ENCODE measurements at places on chromosomes 5 and 9.

DNA sequence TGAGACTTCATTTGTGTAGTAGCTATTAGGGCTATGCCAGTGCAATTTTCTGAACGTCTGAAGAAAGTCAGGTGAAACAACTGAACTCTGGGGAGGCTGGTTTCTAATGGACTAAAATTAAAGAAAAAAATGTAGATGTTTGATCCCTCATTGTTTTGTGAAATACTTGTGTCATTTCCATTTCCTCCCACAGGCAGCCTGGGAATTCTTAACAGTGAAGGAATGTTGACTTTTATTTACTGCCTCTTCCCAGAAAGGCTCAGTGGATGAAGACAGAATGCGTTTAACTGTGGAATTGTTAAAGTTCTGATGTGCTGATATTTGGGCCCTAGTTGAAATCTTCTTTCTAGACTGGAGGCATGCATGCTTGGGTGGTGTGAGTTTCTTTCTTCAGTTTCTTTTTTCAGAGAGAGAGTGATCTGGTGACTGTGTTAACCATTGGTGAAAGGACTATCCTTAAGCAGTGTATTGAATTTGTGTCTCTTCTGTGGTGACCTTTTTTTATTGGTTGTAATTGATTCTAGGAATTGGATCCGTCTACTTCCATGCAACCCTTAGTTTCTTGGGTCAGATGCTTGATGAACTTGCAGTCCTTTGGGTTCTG is 15.5 kb downstream of the ACER2 start:
- DNase-seq: no peak

- DNase-seq: no peak
These were observed 25.6 kb downstream of the MED27 start for GRCh38 chr9:132054024-132054423.

DNA sequence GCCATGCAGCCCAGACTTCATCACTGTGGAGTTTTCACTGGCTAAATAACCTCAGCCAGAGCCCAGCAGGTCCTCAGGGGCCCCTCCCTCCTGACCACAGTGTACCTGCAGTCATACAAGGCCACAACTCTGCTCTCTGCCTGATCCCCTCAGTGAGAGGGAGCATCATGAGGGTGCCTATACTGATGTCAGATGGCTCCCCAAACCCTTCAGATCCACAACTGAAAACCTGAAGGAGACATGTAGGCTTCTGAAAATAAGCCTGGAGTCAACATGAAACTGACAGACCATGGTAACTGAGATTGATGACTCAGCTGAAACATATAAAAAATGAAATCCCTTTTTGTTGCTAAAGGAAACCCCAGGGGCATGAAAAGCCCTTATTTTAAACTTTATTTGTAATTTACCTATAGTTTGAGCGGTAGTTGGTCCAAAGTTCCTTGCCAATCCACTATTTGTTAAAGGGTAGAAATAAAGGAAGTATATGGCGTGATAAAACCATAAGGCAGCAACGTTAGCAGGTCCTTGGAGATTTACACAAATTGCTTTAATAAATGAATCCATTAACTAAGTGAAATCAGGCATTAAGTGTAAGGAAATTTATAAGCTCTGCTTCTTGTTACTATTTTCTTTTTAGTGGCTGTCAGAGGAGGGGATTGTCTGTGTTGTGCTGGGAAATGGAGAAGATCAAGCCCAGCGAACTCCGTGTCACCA is 68.3 kb downstream of the FGF1 start:
- no peak for DNase-seq

DNA sequence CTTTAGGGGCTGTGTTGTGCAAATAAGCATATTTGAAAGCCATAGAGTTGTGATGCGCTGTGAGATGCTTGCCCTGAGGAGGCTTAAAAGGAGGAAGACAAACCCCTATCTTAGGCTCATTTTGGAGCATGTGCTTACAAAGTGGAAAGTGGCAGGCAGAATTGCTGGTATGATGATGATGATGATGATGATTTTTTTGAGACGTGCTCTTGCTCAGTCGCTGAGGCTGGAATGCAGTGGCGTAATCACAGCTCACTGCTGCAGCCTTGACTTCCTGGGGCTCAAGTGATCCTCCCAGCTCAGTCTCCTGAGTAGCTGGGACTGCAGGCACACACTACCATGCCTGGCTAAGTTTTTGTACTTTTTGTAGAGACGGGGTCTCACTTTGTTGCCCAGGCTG is 1.7 kb downstream of the CNOT8 start:
- peak; percentile 59 for DNase-seq

DNA sequence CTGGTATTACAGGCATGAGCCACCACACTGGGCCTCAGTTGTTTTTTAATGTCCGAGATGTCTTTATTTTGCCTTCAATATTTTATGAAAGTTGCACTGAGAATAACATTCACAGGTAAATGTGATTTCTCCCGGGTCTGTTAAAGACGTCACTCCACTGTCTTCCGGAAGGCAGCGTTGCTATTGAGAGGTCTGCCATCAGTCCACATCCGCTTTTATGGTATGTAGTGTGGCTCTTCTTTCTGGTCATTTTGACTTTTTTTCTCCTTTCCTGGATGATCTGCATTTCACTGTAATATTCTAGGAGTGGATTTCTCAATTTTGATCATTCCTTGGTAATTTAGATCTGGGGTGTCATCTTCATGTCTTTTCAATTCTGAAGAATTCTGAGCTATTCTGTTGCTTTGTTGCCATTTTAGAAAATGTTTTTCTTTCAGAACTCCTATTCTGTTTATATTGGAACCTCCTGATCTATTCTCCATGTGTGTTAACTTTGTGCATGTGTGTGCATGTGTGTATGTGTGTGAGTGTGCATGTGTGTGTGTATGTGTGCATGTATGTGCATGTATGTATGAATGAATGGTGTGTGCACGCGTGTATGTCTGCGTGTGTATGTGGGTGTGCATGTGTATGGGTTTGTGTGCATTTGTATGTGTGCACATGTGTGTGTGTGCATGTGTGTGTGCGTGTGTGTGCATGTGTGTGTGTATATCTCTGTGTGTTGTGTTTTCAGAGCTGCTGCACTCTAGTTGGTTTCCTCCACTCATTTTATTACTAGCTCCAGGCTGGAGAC is 1.9 kb upstream of the LCN1 start:
- no peak for DNase-seq

DNA sequence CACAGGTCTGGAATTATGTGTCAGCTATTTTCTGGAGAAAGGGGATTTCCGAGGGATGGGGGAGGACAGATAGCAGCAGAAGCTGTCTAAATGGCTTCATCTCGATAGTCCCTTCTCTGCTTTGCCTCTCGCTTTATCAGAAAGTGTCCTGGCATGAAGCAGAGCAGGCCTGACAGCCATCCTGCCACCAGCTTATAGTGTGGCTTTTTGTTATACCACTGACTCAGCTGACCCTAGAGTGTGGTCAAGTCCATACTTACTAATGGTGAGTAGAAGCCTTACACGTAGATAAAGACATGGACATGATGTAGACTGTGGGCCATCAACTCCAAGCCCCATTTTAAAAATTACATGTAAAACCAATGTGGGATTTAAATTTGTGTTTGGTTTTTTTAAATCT is 50.0 kb downstream of the RCL1 start:
- no peak for DNase-seq

DNA sequence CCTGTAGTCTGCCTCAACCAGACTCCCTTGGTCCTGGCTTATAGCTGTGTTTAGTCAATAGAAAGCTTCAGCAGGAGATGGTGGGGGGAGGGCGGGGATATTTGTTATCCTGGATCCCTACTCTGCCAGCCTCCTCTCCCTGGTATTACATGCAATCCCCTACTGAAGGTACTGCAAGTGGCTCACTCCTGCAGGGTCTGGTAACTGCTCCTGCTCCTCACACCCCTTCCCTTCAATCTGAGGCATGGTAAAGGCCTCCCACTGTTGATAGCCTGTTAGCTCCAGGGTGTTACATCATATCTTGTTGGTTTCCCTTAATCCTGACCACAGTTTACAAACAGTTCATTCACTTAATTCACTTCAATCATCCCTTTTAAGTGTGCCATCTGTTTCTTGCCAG is 137.5 kb downstream of the AP3B1 start:
- no peak for DNase-seq

DNA sequence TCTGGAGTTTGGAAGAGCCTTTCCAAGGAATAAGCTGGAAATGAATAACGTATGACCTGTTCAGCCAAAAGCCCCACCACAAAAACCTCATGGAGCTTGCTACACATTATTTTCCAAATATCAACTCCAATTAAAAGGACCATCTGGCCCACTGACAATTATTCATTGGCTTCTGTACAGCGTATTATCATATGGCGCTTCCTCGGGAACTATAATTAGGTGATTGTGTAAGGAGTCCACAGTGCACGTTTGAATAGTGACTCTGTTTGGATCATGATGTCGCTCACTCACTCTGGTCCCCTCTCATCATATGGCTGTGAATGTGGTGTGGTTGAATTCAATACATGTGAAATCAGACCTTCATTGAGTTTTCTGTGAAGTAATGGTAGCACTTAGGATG is 52.1 kb downstream of the GDNF start:
- peak; percentile 41 for DNase-seq

DNA sequence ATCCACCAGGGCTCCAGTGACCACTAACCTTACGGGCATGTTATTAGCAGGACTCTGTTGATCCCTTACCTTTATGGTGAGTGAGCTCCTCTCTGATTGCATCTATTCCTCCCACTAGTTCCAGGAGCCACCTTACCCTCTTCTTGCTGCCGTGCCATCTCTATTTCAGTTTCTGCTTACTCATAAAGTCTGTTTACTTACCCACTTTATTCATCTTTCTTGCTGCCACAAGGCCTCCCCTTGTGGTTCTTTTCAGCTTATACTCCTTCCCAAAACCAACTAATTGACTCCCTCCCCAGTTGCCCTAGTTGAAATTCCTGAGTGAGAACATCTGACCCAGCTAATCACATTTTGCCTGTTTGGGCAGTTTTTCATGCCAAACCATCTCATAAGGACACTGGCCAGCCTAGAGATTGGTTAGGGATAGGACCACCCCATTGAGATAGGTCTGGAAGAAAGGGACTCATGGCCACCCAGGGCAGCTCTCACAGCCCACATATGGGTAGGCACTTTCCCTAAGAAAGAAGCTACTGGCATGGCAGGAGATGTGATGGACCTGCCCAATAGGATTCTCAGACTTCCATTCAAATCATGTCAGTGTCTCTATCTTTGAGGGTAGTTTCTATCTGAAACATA is 412.7 kb downstream of the EFNA5 start:
- DNase-seq: peak; percentile 8

DNA sequence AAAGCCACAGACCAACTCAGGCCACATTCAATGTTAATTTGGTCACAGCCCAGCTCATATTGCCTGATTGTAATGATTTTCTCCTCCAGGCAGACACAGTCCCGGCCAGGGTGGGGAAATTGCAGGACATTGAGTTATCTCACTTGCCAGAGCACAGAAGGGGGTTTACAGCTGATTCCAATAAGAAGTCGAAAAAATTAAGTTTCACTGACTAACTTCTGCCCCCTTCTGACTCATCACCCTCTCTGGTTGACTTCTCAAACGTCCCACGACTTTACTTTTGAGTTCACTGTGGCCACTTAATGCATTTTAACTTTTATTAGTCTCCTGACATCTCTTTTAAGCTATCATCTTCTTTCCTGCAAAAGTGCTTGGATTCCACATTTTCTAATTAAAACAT is 321.4 kb upstream of the WWC1 start:
- DNase-seq: peak; percentile 18

- DNase-seq: no peak
These were observed 179.8 kb upstream of the PPP1R26 start for GRCh38 chr9:135299651-135300345.

DNA sequence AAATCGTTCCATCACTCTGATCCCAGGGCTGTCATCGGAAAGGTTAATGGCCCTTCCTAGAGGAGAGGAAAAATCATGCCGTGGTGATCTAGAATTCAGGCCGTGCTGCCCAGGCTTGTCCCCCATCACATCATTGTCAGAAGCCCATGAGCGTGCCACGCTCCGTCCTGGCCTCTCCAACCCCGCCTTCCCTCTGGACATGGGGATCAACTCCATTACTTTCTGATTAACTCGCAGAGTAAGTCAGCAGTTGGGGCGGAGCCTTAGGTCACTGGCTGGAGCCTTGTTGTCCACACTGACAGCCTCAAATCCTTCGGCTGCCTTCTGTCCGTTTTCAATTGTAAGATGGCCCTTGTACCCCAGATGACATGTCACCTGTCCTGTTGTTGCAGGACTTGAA is 75.0 kb downstream of the MVB12B start:
- DNase-seq: no peak

GRCh38 chr5:159786901-159787691 is 129.2 kb upstream of the ADRA1B start:
- no peak for DNase-seq

DNA sequence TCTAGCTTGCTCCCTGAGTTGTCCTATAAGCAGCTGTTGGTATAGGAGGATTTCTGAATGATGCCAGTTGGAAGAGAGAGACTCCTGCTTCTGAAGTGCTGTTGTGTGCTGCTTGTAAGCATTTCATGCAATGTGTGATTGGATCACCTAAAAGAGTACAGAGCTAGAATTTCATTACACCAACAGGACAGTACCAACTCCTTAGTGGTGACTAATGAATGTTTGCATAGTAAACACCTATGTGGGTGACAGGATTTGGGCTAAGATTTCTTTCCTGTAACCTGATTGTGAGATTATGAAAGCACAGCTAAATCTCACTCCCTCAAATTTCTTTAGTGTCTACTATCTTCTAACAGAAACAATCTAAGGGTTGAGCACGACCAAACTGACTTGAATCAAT is 67.0 kb downstream of the GCNT1 start:
- no peak for DNase-seq

GRCh38 chr9:99012957-99013512 is 69.3 kb downstream of the COL15A1 start:
- no peak for DNase-seq

DNA sequence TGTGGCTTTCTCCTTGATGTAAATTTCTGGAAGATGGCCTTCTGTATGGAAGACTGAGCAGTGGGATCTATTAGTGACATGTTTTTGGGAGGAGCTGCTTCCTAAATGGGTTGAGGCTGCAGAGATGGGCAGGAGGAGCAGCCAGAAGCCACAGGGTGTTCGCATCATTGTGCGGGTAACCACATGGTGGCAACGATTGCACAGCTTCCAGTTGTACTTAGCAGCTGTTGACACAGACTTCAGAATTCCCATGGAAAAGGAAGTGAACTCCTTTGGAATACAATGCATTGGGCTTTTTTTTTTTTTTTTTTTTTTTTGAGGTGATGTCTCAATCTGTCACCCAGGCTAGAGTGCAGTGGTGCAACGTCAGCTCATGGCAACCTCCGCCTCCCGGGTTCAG is 297.3 kb downstream of the NR3C1 start:
- DNase-seq: peak; percentile 72

- DNase-seq: no peak
These were observed 103.7 kb downstream of the SIL1 start for GRCh38 chr5:139094154-139095131.
